ENCODE measurements at places on chromosomes 7 and 10.

- DNase-seq = no peak
Measured at GRCh38 chr7:78967046-78967445, 486.4 kb downstream of the MAGI2 start.

DNA sequence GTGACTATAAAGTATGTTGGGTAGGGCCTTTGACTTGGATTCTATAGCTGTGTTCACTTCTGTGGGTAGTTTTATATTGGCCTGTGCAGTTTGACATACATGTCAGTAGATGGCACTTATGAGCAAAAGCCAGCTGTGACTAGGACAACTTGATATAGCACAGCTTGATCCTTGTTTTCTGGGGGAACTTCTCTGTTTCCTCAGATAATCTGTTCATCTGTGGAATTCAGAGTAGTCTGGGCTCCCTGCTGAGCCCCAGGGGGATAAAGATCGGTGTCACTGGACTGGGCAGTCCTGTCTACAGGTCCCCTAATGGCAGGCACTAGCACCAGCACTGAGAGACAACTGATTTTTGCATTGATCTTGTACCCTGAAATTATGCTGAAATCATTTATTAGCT, 25.4 kb downstream of the CYP2C9 start:
- DNase-seq = peak; percentile 1

- no peak for DNase-seq
Measured at GRCh38 chr7:2707481-2707880, 19.5 kb downstream of the AMZ1 start.

DNA sequence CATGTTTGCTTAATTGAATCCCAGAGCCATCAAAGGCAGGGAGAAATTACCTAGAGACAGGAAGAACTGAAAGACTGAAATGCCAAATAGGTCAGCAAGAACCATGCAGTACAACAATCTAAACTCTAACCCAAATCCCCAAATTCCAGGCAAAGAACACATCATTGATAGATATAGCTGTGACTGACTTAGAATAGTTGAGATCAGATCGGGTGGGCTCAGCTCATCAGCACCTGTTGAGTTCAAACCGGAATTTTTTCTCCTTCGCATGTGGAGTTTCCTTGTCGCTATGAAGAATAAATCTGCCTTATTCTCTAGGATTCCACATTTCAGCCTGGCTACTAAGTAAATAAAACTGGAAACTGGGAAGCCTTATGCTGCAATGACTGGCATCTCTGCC, 1.4 kb downstream of the ANKMY2 start:
- DNase-seq = no peak

GRCh38 chr7:39746103-39746819, 122.9 kb downstream of the RALA start:
- peak; percentile 82 for DNase-seq
